Stimulated activated CD4-positive, alpha-beta T cell treated with anti-CD3 and anti-CD28 coated beads, Interleukin-4, amount 100 ng/mL, for 4 hours (primary cell): ENCODE measurements at places on chromosomes 16 and 17.

DNA sequence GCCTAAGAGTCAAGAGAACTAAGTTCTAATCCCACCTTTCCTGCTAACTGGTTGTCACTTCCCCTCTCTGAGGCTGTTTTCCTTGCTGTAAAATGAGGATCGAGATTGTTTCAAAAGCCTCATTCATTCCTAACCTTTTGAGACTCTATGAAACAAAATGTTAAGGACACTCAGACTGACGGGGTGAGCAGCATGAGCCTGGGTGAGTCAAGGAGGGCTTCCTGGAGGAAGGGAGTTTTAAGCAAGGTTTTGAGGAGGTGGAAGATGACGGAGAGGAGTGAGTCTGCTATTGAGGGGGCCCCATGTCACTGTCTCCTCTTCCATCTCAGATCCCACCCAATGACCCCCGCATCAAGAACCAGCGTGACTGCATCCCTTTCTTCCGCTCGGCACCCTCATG is 4.1 kb downstream of the EPX start:
- no peak for DNase-seq

DNA sequence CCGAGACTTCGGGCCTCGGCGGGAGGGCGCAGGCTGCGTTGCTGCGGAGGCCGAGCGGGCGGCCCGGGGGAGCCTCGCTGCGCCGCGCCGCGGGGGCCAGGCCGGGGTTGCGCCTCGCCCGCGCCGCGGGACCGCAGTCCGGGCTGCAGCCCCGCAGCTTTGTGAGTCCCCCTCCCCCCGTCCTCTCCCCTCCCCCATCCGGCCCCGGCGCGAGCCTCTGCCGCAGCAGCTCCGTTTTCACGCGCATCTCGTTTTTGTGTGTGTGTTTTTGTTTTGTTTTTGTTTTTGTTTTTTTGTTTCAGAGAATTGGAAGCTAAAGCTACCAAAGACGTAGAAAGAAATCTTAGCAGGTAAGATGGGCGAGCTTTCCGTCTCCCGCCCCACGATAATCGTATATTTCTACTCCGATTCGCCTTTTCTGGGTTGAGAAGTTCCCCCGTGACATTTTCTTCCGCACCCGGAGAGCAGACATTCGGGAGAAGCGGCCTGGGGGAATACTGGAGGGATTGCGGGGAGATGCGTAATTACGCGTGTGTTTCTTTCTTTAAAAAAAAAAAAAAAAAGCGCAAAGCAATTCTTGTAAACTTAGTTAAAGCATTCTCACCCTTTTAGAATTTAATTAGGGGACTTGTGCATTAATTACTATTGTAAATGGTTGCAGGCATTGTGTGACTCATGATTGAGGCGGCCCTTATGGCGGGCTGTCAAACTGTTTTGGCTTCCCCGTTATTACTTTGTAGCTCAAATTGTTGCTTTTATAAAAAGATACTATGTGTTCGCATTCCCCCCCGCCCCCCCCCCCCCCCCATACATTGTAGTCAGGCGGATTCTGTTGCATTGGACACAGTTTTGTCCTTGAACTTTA is 732 bp downstream of the TNRC6A start:
- peak; percentile 37 for DNase-seq

DNA sequence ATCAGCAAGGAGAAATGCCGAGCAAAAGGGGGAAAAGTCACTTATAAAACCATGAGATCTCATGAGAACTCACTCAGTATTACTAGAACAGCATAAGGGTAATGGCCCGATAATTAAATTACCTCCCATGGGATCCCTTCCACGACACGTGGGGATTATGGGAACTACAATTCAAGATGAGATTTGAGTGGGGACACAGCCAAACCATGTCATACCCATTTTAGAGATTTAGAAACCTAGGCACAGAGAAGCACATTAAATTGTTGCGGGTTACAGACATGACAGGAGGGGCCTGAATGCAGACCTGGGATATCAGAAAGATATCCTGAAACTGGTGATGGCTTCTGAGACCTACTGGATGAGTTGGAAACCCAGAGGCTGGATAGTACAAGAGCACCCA is 20.1 kb downstream of the ARHGAP17 start:
- no peak for DNase-seq

GRCh38 chr16:75732871-75733270 is 6.6 kb upstream of the CPHXL start:
- DNase-seq: no peak

DNA sequence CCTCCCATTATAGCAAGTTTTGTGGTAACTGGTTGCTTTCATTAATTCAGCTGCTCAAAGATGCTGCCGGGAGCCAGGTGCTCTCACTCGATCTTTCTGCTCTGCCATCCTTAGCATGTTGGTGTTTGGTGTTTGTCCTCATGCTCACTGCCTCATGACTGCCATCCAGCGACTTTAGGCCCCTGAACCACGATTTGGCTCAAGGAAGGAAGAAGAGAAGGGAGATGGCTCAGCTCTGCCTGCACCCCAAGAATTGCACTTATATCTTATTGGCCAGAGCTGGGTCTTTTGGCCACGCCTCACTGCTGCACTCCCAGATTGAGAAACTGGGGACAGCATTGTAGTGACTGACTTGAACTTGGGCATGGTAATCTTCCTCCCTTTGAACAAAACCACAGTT is 52.7 kb downstream of the ARSG start:
- DNase-seq: no peak

GRCh38 chr17:72613806-72614292 is 478.6 kb downstream of the SLC39A11 start:
- no peak for DNase-seq

DNA sequence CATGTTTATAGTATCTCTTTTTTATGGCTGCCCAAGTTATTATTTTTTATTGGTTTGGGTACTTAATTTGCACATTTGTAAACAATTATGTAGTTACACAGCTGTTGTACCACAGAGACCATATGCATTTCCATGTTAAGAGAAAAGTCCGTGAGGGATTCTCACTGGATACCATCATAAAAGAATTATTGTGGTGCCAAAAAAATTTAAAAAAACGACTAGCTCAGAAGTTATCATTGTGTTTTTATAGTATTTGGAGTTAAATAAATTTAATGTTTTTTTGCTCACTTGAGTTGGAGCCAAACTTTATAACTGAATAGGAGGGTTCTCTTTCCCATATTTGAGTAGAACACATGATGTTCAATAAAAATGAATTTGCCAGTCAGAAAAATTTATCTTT is 618.7 kb downstream of the WWOX start:
- no peak for DNase-seq

DNA sequence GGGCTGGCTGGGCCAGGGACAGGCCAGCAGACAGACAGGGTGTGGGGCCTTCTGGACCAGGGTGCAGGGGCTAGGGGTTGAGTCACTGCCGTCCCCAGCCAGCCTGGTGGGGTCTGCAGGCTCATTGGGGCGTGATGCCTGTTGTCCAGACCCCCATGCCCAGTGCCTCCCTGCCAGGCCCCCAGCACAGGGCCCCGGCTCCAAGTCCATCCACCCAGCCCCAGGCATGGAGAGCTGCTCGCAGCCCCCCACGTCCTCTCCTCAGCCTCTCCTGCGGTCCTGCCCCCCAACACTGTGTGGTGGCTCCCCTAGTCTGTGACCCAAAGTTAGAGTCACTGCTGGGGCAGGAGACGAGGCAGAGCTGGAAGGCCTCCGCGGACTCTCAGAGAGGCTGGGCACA is 7.0 kb upstream of the PKMYT1 start:
- DNase-seq: no peak

GRCh38 chr17:6677946-6678345 is 26.4 kb downstream of the C17orf100 start:
- no peak for DNase-seq

GRCh38 chr17:82910041-82910481 is 70.2 kb upstream of the ZNF750 start:
- no peak for DNase-seq

GRCh38 chr16:24996301-24996700 is 18.9 kb downstream of the ARHGAP17 start:
- DNase-seq: no peak

DNA sequence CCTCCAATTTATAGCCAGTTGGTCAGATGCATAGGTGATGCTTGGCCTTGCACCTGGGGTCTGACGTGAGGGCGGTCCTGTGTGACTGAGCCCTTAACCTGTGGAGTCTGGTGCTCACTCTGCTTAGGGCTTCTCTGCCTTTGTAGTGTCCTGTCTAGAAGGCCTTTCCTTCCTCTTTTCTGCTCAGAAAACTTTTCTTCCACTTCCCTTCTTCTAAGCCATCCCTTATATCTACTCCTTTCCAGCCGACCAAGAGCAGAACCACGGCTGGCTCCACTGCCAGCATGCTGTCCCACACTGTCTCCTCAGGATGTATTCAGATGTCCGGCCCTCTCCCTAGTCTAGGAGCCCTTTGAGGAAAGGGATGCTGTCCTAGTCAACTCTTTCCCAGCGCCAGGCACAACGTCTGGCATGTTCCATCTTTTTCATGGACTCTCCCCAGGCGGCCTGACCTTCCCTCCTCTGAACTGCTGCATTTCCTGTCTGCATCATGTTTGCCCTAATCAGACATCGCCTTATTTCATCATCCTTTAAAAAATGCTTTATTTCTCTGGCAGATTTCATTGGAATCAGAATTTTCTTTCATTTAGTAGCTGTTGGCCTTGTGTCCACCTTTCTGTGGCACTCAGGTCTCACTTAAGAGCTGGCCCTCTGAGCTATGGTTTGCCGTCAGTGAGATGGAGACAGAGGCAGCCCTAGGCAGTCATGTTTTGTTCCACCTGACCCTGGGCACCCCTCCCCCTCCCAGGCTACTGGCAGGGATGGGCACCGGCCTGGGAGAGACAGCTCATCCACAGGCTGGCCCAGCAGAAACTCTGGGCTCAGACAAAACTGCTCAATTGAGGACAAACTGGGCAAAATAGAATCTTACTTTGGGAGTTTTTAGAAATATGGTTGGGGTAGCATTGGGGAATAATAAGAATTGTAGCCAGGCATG is 15.5 kb upstream of the BRCA1 start:
- no peak for DNase-seq

DNA sequence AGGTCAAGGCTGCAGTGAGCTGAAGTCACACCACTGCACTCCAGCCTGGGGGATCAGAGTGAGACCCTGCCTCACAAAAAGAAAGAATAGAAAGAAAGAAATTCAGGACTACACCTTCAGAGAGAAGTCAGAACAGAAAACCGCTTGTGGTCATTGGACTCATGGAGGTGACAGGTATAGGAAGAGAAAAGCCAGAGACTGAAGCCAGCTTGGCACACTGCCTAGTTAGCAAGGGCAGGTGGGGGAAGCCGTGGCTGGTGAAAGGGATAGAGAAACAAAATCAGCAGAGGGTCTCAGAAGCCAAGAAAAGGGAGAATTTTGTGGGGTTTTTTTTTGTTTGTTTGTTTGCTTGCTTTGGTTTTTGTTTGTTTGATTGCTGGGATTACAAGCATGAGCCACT is 32.9 kb upstream of the SKAP1 start:
- DNase-seq: no peak

DNA sequence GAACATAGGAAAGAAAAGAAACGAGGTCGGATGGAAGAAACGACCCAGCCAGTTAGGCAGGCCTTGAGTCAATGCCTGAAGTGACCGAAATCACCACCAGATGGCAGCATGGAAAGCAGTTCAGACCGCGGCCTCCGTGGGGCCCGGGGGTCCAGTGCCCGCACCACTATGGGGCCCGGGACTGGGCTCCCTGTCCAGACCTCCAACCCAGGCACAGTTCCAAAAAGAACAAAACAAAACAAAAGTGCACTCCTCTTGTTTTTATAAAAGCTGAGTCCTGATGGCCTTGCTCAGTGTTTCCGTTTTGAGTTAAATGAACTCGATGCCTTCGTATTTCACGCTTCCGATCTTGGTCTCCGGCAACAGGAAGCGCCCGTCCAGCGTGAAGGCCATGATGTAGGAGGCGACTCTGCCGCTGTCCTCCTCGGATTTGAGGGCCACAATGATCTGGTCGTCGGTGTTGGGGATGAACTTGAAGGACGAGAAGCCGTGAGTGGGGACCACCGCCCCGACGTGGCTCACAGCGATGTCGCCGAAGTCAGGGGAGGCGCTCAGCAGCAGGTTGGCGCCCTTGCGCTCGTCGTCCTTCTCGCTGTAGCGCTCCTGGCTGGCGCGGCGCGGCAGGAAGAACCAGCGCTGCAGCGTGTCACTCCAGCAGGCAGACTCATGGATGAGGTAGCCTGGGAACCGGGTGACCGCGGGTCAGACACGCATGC is 13.7 kb upstream of the LGALS3BP start:
- DNase-seq: peak; percentile 54

DNA sequence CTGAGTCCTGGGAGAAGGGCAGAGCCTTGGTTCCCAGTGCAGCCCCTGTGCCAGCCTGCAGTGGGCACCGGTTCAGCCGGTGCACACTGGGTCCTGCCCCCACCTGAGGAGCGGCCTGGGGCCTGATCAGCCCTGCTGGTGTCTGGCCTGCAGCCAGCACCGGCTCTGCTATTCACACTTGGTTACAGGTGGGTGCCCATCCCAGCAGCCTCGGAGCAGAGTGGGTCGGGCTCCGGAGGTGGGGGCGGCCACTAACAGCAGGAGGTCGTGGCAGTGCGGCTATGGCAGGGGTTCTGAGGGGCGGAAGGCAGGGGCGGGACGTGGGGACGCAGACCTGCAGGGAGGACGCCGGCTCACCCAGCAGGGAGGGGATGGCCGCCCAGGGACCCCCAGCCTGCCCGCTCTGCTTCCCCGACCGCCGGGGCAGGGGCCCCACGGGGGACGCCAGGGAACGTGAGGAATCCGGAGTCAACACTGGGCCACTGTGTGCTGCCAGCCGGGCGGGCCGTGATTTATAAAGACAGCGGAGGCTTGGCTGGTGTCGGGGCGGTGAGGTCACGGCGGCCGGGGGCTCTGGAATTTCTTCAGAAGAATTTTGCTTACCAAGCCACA is 20.3 kb downstream of the METRNL start:
- DNase-seq: no peak

DNA sequence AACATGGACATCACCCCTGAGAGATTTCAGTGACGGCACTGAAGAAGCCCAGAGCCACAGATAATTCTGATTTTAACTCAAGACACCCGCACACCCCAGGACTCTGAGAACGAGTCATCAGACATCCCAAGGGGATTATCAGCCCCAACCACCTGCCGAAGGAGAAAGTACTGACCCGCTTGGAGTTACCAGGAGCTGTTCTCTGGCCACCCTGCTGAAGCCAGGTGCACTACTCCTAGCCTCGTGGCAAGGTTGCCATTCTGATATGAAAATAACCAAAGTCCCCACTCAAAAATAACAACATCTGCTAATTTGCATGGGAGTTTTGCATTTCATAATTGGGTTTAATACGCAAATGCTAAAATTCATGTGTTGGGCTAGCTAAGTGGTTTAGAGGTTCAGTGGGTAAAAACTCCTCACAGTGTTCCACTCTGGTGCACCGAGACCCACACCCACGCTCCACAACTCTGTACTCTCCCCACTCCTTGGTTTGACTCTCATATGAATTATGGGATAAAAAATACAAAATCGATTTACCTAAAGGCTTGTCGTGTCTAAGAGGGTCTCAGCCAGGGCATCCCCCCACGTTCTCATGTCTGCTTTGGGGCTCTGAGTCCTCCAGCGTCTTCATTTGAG is 143.0 kb upstream of the NOL11 start:
- DNase-seq: no peak

DNA sequence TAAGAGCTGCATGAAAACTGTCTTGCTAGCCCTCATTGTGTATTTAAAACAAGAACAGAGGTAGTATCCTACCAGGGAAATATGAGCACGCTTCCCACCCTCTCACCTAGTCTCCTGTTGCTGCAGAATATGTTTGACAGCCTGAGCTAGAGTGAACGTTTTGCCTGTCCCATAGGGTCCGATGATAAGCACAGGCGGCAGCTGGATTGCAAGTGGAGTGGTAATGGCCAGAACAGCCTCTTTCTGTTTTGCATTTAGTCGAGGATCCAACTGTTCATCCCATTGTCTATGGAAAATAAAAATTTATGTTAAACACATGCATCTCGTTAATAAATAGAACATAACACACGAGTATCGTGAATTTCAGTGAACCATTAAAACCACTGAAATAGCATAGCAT is 84.2 kb downstream of the HELZ start:
- no peak for DNase-seq
